ENCODE measurements at places on chromosomes 3 and 15.

DNA sequence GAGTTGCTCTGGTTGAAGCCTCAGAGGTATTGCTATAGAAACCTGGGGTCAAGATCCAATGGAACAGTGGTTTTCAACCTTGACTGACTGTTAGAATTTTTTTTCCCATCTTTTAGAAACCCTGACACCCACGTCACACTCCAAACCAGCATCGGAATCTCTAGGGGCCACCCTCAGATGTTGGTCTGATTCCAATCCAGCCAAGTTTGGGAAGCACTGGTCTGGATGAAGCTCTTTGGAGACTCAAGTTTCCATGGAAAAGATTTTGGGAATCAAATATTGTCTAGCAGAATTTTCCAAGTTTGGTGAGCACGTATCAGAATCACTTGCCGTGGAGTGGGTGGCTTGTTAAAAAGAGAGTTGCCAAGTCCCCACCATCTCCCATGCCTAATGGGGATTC, 103.8 kb downstream of the THSD4 start:
- DNase-seq, result no peak

DNA sequence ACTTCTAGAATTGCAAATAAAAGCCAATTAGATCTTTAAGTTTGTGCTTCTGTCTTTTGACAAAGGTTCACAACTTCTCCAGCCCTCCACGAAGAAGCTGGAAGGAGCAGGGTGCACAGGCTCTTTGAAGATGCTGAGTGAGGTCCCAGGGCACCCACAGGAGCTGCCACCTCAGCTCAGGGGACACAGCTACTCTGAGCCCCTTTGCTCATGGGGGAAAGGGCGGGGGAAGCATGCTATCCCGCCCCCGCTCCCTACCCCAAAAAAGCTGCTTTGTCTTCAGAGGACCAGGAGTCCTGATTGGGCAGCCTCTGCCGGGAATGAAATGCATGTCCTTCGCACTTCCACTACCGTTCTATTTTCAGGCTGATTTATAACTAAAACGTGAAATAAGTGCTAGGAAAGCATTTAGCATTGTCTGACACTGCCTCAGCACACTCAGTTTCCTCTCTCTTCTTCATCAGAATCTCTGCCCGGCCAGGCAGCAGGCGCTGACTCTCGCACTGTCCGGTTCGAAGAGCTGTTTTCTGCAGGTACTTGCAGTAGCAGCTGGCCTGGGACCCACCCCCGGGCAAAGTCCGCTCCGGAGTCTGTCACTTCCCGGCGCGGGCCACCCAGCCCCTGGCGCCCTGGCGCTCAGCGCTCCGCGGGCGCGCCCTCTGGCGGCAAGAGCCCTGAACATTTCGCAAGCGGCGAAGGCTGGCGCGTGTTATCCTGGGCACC, 45.5 kb upstream of the KLHL25 start:
- DNase-seq, result peak; percentile 70

DNA sequence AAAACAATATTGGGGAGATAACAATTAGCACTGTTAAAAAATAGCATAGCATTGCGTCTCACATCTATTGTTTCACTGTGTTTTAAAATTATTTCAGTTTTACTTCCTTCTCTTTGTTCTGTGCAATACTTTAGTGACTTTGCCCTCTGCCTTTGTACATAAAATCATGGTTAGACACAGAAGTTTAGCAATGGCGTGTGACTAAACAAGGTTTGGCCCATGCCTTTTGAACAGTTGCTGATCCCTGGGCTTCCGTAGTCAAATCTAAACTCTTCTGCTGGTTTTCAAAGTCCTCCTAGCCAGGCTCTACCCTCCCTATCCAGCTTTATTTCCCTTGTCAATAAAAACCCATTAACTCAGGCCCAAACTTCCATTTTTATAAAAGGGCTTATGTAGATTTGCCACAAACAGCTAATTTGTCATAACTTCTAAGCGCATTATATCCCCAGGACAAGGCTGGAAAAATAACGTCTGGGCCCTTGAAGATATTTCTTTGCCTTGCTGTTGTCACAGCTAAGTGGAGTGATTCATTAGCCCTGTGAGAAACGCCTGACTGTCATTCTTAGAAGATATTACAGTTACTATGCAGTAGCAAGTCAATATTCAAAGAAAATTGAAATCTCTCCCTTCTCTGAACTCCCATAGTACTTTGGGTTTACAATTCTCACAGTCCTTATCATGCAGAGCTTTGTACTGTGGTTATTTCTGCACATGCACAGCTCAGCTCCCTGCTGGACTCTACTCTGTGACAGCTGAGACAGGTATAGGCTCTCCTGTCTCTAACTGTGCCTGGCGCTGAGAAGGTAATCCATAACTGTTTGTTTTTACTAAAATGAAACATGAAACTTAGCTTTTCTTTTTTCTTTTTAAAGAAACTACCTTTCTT, 123.4 kb upstream of the SLC24A5 start:
- DNase-seq, result no peak

DNA sequence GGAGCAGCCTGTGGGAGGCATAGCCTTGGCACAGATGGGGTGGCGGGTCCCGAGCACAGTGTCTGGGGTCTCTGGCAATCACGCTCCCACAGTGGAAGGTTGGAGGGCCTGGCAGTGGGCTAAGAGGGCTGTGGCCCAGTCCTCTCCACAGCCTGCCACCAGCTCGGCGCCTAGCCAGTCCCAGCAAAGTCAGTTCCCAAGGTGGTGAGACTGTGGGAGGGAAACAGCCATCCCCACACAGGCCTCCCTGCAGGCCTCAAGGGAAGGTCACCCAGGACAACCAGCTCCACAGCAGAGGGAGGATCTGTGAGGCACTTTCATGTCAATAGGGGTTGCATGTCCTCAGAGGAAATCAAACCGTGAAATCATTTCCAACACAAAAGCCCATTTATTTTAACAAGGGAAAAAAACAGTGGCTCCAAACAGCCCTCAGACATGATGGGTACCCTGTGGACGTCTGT, 27.6 kb upstream of the LIMD1 start:
- DNase-seq, result no peak

GRCh38 chr3:152226176-152226575, 42.6 kb upstream of the MBNL1 start:
- no peak for DNase-seq

GRCh38 chr15:101250873-101251829, 697 bp downstream of the CHSY1 start:
- DNase-seq, result no peak

DNA sequence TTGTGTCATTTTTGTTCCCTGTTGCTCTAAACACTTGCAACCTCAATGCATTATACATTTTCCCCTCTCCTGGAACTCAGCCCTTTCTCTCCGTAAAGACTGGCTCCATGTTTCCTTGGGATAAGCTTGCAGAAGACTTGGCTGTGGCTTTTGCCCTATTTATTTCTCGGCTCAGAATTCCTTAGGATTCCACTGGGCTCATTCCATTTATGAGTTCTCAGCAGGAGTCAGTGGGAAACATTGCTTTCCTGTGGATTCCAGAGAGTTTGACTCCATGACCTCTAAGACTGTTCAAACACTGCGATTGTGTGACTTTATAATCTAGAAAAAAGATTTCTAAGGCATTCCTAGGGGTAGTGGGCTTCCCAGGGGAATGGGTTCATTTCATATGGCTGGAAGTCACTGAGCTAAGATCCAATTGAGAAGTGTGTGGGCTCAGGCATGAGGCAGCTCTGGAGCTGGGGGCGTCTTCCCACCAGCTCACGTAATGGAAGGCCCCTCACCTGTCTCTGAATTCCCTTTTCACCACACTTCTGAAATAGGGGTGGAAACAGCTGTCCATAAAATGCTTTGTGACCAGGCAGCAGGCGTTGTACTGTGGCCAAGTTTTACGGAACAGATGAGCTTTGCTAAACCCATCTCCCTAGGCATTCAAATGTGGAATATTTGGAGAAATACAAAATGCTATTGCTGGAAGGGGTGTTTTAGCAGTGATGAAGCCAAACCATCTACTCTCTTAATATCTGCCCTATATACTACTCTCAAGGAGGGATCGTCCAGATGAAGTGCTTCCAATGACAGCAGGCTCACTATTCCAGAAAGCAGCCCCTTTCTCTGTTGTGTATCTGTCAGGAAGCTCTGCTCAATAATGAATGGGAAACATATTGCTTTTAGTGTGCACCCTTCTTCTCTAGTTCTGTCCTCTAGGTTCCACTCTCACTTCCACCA, 91.8 kb upstream of the BCL6 start:
- DNase-seq, result no peak

GRCh38 chr3:55484191-55484689, 2.9 kb downstream of the WNT5A start:
- DNase-seq, result no peak

DNA sequence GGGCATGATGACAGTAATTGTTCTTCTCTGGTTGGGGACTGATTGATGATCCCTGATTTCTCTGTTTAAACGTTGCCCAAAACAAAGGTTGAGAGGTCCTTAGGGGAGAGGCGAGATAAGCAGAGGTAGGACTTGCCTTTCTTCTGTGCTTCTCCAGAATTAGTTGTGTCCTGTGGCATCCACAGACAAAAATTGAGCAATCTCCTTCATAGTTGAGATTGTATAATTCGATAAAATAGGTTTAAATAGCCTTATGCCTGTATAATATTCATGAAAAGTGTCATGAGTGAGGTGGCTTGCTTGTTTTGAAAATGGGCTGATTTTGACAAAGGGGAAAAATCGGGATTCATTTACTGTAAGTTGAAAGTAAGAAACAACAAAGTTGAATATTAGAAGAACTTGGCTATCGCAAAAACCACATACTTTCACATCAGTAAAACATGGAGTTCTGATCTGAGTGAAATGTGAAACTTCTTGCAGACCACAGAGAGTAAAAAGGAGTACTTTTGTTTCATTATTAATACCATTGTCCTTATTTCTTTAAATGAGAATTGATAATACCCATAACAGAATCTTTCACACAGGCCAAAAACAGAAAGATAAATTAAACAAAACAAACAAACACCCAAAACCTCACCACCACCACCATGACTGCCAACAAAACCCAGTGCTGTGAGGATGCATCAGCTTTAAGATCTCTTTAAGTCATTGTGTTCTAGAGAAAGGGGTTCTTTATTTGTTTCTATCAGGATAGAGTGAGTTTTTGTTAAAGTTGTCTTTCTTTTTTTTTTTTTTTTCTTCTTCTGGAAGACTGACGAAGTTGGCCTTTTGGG, 155.7 kb downstream of the LPP start:
- DNase-seq, result no peak

- no peak for DNase-seq
Observed at GRCh38 chr3:146313031-146313745, 62.3 kb upstream of the PLSCR4 start.

DNA sequence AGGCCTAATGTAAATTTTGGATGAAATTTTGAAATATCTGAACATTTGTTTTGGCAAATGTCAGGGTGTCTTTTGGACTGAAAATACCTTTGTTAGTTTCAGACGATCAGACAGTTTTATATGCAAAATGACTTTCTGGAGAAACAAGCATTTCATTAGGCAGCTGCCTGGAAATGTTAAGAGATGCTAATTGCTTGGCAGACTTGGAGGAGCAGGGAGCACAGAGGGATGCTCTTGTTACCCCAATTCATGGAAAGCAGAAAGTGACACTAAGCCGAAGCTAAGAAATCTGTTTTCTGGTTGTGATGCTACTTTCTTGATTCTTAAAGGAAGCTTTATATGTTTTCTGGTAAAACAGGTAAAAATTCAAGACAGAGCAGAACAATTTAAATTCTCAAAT, 204.3 kb upstream of the GBE1 start:
- DNase-seq, result no peak

- no peak for DNase-seq
Observed at GRCh38 chr3:157871248-157871647, 235.0 kb downstream of the SHOX2 start.

Measured in activated CD4-positive, alpha-beta T cell treated with anti-CD3 and anti-CD28 coated beads, Interleukin-2, amount 50 U/mL, for 24 hours (primary cell).